Mesothelial cell of epicardium (in vitro differentiated cells): ENCODE measurements at places on chromosomes 6 and 20.

DNA sequence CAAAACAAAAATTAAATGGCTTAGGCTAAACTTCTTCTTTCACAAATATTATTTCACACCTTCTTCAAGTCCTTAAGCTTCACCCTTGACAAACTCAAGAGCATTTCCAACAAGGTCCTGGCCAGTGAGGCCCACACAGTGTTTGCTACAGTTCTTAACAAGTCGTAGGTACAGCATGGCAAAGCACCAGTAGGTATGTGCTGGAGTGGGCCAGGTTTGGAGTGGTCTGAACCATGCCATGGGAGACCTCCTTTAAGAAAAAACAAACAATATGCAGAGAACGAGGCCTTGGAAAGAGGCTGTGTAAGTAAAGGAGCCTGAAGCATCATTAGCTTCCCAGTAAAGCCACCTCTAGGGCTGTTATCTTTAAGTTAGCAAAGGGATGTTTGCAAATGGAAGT, 154.3 kb upstream of the SNX9 start:
- DNase-seq = no peak

DNA sequence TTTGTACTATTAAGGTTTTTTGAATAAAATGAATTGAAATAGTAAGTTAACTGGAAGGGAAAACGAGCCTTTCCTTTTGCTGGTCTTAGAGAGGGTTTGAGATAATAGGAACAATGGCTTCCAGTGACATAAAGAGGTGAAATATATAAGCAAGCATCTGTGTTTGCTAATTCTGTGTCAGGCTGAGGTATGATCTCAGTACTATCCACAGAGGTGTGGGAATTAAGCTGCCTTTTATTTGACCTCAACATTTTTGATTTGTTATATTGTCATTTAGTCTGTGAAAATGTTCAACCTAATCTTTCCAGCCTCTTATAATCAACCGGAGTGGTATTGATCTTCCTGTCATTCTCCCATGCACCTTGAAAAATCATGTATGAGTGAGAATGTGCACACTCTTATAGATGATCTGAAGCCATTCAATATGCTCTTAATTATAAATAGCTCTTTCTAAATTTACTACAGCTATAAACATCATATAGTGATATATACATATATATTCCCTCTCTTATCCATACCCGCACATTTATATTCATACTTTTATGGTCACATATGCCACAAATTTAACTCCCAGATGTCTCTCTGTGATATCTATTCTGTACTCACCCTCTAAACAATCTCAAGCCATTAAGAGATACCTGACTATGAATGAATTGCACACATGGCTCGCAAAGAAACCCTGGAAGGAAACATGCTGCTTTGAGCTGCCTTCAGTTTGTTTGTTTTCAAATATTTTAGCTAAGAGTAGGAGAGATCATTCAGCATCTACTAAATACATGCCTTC, 754.7 kb upstream of the NRSN1 start:
- DNase-seq = no peak

DNA sequence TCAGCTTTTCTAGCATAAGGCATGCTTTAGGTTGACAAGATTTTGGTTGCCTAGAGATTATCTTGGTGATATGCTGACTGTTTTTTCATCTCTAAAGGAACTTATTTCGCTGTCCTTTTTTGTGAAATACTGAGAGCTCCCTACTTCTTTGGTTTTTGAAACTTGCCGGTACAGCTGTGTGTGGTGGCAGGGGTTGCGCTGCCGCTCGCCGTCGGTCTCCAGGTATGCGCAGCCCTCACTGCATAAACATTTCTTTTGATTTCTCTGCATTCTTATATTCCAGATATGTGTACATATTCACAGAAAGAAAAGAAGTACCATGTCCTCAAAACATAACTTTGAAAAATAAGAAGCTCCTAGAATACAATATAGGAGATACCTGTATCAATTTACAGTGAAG, 106.4 kb upstream of the SYNDIG1 start:
- no peak for DNase-seq

DNA sequence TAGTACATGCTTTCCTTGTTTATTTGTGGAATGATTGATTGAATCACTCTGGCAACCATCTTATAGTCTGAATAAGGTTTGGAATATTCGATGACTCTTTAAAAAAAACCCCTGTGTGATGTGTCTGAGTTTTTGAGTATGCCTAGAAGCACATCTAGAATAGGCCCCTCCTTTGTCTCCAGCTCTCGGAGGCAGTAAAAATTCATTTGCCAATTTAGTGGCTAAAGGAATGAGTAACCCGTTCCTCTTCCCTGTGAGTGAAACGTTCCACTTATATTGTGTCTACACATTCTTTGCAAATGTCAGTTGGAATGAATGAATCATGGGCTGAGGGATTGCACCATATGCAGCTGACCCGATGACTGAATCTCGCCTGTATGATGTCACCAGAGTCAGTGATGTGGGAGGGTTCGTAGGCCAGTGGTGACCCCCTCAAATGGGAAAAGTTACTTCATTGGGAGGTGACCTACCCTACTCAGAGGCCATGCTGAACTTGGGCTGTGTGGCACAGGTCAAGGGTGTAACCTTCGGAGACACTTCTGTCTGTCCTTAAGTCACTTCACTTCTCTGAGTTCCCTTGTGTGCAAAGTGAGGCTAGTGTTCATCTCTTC, 21.6 kb downstream of the MOCS3 start:
- no peak for DNase-seq

DNA sequence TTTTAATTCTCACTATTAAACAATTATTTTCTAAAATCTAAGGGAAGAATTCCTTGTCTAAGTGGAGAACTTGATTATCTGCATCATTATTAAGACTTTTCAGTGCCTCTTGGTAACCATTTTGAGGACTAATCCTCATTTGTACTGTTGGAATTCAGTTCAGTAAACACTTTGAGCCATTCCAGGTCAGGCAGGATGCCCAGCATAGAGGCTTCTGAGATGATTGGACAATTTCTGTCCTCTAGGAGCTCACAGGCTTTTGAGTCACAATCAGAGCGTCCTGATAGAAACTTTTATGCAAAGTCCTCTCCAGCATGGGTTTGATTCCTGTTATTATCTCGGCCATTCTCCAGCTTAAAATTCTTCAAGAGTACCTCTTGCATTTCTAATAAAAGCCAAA, 1304.6 kb downstream of the EPHA7 start:
- DNase-seq = no peak

- peak; percentile 31 for DNase-seq
These were observed 19.0 kb upstream of the UTRN start for GRCh38 chr6:144266091-144266649.

DNA sequence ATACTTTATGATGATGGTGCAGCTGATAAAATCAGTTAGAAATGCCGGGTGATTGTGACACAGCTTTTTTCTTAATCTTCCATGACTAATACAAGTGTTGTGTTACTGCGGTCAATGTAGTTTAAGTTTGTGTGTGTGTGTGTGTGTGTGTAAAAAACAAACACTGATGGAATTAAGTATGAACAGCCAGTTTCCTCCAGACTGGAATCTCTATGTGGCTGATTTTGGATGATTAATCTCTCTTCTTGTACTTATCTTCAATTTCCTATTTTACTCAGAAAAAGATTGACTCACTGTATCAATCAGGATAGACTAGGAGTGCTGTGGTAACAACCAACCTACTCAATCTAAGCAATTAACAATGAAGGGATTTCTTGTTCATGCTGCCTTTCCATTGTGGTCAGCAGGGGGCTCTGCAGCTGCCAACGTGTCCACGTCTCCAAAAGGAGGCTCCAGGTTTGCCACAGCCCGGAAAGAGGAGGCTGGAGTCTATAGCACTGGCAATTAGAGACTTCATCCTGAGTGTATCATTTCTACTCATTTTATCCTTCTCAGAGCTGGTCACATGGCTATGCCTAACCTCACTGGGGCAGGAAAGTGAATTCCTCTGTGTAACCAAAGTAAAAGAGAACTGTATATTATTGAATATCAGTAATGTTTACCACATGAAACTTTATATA, 107.7 kb downstream of the CD109 start:
- DNase-seq = no peak

GRCh38 chr6:14521141-14521540, 403.6 kb downstream of the CD83 start:
- DNase-seq = no peak

GRCh38 chr6:124819346-124819745, 142.9 kb upstream of the RNF217 start:
- DNase-seq = no peak

GRCh38 chr6:148265054-148265453, 77.6 kb upstream of the SASH1 start:
- no peak for DNase-seq

DNA sequence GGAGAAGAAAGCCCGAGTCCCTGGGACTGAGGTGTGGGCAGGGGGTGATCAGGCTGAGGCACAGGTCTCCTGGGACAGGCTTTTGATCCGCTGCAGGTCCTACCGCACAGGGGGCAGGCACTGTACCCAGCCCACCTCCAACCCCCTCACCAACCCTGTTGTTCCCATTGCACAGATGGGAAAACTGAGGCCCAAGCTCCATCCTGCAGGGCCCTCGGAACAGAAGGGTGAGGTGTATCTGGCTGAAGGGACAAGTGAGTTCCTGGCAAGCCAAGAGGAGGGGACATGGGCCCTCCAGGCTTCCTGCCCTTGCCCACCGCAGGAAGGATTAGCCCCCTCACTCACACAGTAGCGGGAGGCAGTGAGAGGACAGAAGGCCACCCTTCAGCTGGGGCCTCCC, 16.5 kb upstream of the SPDEF start:
- no peak for DNase-seq

- DNase-seq = no peak
These were observed 29.3 kb downstream of the PPARD start for GRCh38 chr6:35371494-35372262.

DNA sequence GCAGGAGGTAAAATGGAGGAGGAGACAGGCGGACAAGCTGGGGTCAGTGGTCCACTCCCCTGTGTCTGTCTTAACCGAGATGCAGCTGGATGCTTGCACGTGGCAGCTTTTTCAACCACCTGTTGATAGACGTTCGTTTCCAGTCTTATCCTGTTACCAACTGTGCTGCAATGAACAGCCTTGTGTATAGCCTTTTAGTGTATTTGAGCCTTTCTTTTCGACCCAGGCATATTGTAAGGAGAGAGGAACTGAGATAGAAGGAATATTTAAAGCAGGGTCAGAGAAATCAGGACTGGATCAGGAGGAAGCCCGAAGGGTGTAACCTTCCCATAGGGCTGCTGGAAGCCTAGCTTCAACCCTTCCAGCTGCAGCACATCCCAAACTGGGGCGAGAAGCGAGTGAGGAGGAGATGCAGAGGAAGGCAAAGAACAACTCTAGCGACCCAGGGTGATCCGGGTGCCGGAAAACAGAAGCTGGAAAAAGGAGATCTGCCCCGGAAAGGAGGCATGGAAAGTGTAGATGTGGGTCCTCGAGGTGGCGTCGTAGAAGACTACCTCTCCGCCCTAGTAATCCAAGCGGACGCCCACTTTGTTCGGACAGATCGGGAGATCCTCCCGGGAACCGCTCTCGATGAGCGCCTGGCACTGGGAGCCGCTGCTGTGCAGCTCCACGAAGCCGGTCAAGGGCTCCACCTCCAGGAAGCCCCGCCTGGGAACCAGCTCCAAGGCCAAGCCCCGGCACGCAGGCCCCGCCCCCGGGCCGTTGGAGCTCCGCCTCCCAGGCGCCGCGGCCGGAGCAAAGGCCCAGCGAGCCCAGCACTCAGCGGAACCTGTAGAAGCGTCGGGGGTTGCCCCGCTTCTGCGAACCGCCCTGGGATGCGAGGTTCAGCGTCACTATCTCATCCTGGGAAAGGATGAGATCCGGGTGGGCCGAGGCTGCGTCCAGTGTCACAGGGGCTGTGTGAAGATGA, 11.2 kb downstream of the TRIM31 start:
- peak; percentile 80 for DNase-seq

- peak; percentile 79 for DNase-seq
These were observed 56.5 kb downstream of the CD40 start for GRCh38 chr20:46174469-46175126.

- no peak for DNase-seq
These were observed 307.4 kb upstream of the CNR1 start for GRCh38 chr6:88473589-88473988.

- no peak for DNase-seq
These were observed 46.9 kb downstream of the RIPOR2 start for GRCh38 chr6:24888715-24889370.

GRCh38 chr6:25889877-25890853, 16.1 kb upstream of the SLC17A3 start:
- peak; percentile 40 for DNase-seq

DNA sequence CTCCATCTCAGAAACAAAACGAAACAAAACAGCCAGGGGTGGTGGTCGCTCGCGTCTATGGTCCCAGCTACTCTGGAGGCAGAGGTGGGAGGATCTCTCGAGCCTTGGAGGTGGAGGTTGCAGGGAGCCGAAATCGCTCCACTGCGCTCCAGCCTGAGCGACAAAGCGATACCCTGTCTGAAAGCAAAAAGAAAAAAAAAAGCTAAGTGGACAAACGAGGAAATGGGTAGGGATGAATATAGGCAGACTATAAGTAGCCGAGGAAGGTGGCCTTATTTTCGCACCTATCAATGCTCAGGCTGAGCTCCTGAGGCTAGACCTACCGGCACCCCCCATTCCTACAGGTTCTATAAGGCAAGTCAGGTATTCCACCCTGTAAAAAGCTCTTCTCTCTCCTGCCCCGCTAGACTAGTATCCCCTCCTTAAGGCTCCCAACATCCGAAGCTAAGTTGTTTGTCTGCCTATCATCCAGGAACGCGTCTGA, 650 bp upstream of the CASP8AP2 start:
- DNase-seq = no peak

DNA sequence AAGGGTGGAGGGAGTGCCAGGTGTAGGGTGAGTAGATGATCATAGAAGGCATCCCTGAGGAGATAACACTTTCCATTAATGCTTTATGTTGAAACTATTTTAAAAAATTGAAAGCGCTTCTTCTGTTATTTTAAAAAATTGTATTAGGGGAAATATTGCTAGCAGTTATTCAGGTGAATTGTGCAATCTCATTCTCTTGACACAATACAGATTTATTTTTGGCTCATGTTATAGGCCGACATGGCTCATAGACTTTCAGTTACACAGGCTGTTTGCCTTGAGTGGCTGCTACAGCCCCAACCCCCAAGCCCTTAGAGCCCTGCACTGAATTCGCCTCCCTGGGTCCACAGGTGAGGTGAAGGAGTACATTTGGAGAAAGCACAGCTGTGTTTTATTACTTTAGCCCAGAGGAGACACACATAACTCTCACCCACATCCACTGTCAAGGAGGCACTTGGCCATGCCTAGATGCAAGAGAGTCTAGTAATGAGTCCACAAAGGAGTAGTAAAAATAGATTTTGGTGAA, 228.2 kb downstream of the RFPL4B start:
- DNase-seq = no peak
